ENCODE measurements at places on chromosomes 5 and 9.

DNA sequence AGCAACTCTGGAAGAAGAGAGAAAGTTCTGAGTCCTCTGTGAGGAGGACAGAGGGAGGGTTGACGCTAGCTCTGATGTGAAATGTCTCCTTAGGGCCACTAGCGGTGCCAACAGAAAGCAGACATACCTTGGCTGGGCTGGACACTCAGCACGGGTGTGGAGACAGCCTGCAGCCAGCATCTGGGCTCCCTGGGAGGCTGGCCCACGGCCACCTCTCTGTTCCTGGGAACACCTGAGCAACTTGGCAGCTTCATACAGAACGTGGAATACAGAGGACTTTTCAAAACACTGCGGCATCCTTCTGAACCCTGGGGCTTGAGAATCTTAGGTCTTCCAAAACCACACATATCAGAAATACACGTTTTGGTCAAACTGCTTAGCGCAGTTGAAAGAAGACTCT lies 269.1 kb downstream of the FSTL4 start:
- DNase-seq: no peak

DNA sequence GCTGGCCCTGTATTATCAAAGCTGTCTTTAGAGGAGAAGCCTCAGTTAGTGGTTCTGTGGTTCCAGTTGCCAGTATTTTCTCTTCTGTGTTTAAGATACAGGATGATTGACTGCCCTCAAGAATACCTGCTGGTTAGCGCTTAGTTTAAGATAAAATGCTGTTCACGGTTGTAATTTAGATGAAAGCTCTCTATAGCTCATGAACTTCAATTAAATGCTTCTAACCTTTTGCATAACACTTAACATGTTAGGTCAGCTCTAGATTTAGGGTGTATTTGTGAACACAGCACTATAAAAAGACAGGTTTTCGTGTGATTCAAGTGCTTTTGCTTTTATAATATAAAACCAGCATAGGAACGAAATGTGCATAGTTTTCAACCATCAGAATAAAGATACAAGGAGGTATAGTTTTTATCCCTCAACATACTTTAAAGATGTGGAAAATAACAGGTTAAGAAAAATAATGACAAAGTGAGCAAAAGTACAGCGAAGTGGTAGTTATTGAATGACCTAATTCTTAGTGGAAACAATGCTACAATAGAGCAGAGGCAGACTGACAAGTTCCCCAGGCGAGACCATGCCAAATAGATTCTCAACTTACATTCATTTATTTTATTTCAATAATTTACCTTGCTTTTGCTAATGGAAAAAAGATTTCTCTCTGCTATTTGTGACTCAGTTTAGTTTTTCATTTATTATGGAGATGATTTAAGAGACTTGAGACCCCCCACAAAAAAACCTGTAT lies 602.6 kb upstream of the DMAC1 start:
- DNase-seq: no peak

GRCh38 chr5:142087920-142088679 lies 20.5 kb upstream of the NDFIP1 start:
- DNase-seq: peak; percentile 38

DNA sequence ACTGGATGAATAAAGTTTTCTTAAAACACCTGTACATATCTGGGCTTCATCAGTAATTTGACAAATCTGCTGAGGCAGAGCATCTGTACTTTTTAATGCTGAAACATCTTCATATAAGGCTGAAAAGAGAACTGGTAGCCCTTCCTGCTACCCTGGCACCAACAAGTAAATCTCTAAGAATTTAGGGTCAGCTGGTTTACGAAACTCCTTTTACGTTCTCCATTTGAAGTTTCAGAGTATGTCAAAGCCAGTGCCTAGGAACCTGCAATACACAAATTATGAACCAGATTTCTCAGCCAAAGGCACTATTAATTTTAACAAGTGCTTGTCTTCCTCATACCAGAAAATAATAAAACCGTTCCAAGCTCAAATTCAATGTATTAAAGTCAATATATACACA lies 3.8 kb downstream of the ZFAND5 start:
- DNase-seq: no peak

- DNase-seq: no peak
Measured at GRCh38 chr9:82170866-82171265, 182.3 kb downstream of the SPATA31D1 start.
